Regular cardiac myocyte (primary cell): ENCODE measurements at places on chromosomes 6 and 20. TPM values are rescaled to one million over a fixed set of nuclear protein-coding genes. Genes with fewer than 3 reads are reported as not detected.

The NOTCH4 gene
- total RNA-seq, result 0.85 and 1.5 TPM in 2 replicates

The NR2E1 gene
- not detected in 2 replicates for total RNA-seq

The SIRPB1 gene
- 0.19 and 2.5 TPM in 2 replicates for total RNA-seq

The ENPP1 gene
- 11.7 and 26.8 TPM in 2 replicates for total RNA-seq

The SNPH gene
- 12.7 and 13.6 TPM in 2 replicates for total RNA-seq

The SAMD10 gene
- 0.38 and 0.56 TPM in 2 replicates for total RNA-seq

The SCUBE3 gene
- total RNA-seq, result 26.5 and 132 TPM in 2 replicates

The ANKRD6 gene
- total RNA-seq, result 2.5 and 10.1 TPM in 2 replicates

The MMP24 gene
- total RNA-seq, result 0.38 and 0.56 TPM in 2 replicates

The CST7 gene
- total RNA-seq, result not detected in 2 replicates

The MOXD1 gene
- total RNA-seq, result 29.3 and 135 TPM in 2 replicates

The SLPI gene
- 0.58 TPM in 1 of 2 replicates, not detected in the other for total RNA-seq

The GPR6 gene
- not detected in 2 replicates for total RNA-seq

The CHD6 gene
- total RNA-seq, result 20.9 and 39.7 TPM in 2 replicates
